ENCODE measurements at places on chromosomes 7 and 10. TPM values are rescaled to one million over a fixed set of nuclear protein-coding genes. Genes with fewer than 3 reads are reported as not detected.
A peak's percentile ranks its signal among the peaks of the same experiment; 100 is the strongest.

ZSCAN25 gene
- 13.8 TPM for total RNA-seq

HMX2 gene
- not detected for total RNA-seq

MBLAC1 gene
- total RNA-seq: 6.1 TPM

TBC1D12 gene
- 50.3 TPM for total RNA-seq

PLCE1 gene
- 23.5 TPM for total RNA-seq

ZNF775 gene
- 14.8 TPM for total RNA-seq

PNLIPRP2 gene
- not detected for total RNA-seq

ZFAND2A gene
- 20.2 TPM for total RNA-seq

GRM3 gene
- total RNA-seq: not detected

GRCh38 chr7:11232462-11232861 lies 258.8 kb downstream of the PHF14 start:
- no peak for DNase-seq
- no peaks in the 10 kb centered on the region for H3K27me3 ChIP-seq
- H3K4me3 ChIP-seq: no peak overlapping the region
- no peak overlapping the region for H3K27ac ChIP-seq
- no peaks in the 10 kb centered on the region for H3K36me3 ChIP-seq

DNA sequence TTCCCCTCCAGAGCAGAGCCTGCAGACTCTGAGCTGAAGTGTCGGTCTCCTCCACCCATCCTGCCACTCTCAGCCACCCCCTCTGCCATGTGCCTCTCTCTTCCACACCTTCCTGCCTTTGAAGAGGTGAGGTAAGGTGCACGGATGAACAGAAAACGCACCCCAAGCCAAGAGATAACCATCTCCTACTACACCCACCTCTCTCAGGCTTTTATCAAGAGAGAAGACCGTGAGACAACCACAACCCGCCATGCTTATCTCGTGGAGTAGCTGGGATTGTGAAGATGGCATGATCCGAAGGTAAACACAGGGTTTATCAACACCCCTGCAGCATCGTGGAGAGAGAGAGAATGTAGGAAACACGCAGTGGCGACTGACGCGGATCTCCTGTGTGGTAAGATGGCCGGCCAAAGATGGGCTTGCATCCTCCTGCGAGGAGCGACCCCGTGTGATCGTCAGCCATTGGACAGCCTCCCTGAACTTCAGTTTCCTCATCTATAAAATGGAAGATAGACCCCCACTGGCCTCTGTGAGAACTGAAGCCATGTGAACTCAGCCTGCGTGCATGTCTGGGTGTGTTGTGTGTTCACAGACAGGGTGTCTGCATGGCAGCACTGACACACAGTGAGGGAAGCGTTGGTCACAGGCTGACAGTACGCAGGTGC lies 219.0 kb downstream of the DIP2C start:
- H3K27ac ChIP-seq: no peak overlapping the region
- peaks cover 3% of the 10 kb centered on the region for H3K36me3 ChIP-seq
- DNase-seq: no peak

DNA sequence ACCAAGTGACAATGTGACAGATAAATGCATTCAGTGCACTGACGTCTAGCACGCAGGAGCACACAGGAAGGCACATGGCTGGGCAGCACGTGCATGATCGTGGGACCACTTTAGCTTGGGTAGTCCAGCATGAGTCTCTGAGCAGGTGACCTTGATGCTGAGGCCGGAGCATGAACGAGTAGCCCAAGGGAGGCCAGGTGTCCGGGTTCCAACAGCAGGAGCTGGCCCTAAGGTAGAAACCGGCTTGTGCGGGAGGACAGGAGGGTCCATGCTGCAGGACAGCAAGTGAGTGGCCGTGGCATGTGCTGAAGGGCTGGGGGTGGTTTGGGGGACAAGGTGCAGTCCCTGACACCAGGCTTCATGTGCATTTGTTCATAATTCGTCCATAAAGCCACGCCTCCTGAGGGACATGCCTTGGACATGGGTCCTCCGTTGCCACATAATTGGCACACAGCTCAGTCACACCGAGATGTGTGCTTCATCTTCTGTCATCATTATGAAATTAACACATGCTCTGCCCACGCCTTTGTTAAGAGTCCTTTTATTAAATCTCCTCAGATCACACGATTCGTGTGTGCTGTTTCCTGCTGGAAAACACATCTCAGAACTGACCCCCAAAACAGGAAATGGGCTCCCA lies 3.1 kb upstream of the STK32C start:
- peaks cover 30% of the 10 kb centered on the region for H3K27me3 ChIP-seq
- H3K4me3 ChIP-seq: no peak overlapping the region
- no peak overlapping the region for H3K27ac ChIP-seq
- H3K4me1 ChIP-seq: peaks cover 21% of the 10 kb centered on the region

GRCh38 chr7:155233311-155234157 lies 64.1 kb upstream of the INSIG1 start:
- H3K4me1 ChIP-seq: no peaks in the 10 kb centered on the region
- H3K4me3 ChIP-seq: no peak overlapping the region
- peaks cover 7% of the 10 kb centered on the region for H3K27me3 ChIP-seq
- DNase-seq: peak; percentile 71
- H3K36me3 ChIP-seq: no peaks in the 10 kb centered on the region

GRCh38 chr10:133590226-133590969 lies 25.0 kb upstream of the SYCE1 start:
- DNase-seq: no peak
- H3K36me3 ChIP-seq: no peaks in the 10 kb centered on the region
- H3K4me1 ChIP-seq: no peaks in the 10 kb centered on the region
- peaks cover 6% of the 10 kb centered on the region for H3K27me3 ChIP-seq

- H3K27me3 ChIP-seq: no peaks in the 10 kb centered on the region
- no peak overlapping the region for H3K27ac ChIP-seq
- no peaks in the 10 kb centered on the region for H3K36me3 ChIP-seq
- H3K4me1 ChIP-seq: no peaks in the 10 kb centered on the region
- DNase-seq: no peak
Observed at GRCh38 chr7:52670608-52671225, 364.7 kb upstream of the POM121L12 start.

DNA sequence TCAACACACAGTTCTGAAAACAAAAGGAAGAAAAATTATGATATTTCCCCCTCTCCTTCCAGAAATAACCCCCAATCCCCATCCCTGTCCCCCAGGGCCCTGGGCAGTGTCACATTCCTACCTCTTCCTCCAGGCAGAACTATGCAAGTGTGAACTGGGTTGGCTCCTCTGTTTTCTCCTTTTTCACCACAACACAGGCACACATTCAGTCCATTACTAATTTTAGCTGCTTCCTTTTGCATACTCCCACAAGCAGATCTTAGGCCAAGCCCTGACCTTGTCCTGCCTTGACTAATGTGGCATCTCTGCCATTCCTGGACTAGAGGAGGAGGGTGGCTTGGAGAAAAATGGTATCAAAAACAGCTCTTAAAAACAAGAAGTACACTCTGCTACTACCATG lies 208.1 kb downstream of the HDAC9 start:
- H3K27ac ChIP-seq: no peak overlapping the region
- H3K27me3 ChIP-seq: no peaks in the 10 kb centered on the region
- H3K4me3 ChIP-seq: no peak overlapping the region
- no peaks in the 10 kb centered on the region for H3K36me3 ChIP-seq
- H3K4me1 ChIP-seq: peaks cover 3% of the 10 kb centered on the region
- no peak for DNase-seq

DNA sequence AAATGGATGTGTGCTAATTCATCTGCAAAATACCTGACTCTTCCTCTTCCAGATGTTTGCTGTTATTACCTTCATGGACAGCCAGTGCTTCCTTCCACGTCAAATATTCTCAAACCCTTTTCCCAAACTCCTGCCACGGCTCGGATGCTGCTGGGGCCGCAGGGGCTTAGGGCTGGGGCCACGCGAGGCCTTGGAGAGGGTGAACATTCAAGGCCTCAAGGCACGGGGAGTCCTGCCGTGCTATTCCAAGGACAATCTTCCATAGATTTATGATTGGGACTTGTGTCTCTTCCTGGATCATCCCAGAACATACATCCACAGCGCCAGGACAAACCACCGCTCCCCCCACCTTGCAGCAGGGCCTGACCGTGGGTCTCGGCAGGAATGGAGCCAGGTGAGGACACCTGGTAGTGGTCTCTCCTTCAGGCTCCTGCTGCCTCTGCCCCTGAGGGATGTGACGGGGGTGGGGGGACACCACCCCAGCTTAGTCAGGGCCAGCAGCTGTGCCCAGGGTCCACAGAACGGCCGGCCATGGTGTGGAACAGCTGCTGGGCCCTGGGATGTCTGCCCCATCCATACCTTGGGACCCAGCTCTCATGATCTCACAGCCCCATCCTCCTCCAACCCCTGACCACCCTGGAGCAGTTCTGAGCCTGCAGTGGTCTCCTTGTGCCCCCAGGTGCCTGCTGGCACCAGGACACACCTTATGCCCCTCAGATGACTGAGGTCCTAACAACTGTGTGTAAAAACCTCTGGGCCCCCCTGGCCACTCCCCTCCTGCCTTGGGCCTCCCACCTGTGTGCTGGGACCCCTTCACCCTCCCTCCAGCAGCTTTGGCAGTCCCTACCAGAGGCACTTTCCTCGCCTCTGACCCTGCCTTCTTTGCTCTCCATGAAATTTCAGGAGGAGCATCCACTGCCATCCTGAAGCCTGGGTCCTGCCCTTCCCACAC lies 16.7 kb downstream of the VIPR2 start:
- DNase-seq: peak; percentile 10
- H3K4me3 ChIP-seq: no peak overlapping the region
- no peaks in the 10 kb centered on the region for H3K36me3 ChIP-seq
- no peaks in the 10 kb centered on the region for H3K27me3 ChIP-seq

GRCh38 chr10:94963901-94964300 lies 25.4 kb downstream of the CYP2C9 start:
- H3K4me1 ChIP-seq: no peaks in the 10 kb centered on the region
- no peaks in the 10 kb centered on the region for H3K27me3 ChIP-seq
- DNase-seq: no peak

DNA sequence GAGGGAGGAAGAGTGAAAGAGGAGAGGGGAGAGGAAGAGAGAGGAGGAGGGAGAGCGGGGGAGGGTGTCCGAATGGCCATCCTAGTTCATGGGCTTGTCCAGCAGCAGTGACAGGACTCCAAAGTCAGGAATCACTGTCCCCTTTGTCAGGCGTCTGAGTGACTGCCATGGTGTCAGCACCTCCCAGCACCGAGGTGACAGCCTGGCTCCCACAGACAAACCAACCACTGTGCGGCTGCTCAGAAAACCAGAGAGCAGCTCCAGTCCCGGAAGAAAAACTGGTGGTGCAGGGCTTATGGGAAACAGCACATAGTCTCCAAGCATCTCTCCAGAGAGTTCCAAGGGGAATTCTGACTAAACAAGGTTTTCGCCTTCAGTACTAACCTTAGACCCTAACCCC lies 18.9 kb upstream of the FGFR2 start:
- H3K27me3 ChIP-seq: no peaks in the 10 kb centered on the region
- H3K27ac ChIP-seq: no peak overlapping the region
- DNase-seq: no peak
- no peak overlapping the region for H3K4me3 ChIP-seq
- no peaks in the 10 kb centered on the region for H3K36me3 ChIP-seq
- H3K4me1 ChIP-seq: no peaks in the 10 kb centered on the region

DNA sequence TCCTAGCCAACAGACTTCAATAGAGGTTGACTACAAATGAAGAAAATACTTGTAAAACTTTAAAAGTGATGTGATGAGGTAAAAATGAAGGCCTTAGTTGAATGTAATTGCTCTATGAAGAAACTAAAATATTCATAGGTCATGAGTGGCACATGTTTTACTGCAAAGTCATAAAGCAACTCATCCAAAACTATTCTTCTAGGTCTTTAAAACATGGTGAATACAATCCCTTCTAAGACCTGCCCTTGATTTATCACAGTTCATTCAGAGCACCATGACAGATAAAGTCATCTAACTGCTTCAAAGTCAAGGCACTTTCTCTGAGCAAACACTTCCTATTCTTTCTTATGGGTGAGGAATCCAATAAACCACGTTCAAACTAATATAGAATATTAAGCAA lies 713.5 kb downstream of the SORCS1 start:
- no peak for DNase-seq
- H3K4me1 ChIP-seq: no peaks in the 10 kb centered on the region
- no peaks in the 10 kb centered on the region for H3K27me3 ChIP-seq
- H3K27ac ChIP-seq: no peak overlapping the region
- H3K36me3 ChIP-seq: no peaks in the 10 kb centered on the region
- H3K4me3 ChIP-seq: no peak overlapping the region

GRCh38 chr10:77231375-77231774 lies 406.2 kb downstream of the KCNMA1 start:
- no peak overlapping the region for H3K27ac ChIP-seq
- H3K27me3 ChIP-seq: no peaks in the 10 kb centered on the region
- no peak for DNase-seq
- H3K36me3 ChIP-seq: no peaks in the 10 kb centered on the region

GRCh38 chr10:118258285-118258684 lies 83.8 kb downstream of the FAM204A start:
- no peak overlapping the region for H3K27ac ChIP-seq
- no peak overlapping the region for H3K4me3 ChIP-seq

DNA sequence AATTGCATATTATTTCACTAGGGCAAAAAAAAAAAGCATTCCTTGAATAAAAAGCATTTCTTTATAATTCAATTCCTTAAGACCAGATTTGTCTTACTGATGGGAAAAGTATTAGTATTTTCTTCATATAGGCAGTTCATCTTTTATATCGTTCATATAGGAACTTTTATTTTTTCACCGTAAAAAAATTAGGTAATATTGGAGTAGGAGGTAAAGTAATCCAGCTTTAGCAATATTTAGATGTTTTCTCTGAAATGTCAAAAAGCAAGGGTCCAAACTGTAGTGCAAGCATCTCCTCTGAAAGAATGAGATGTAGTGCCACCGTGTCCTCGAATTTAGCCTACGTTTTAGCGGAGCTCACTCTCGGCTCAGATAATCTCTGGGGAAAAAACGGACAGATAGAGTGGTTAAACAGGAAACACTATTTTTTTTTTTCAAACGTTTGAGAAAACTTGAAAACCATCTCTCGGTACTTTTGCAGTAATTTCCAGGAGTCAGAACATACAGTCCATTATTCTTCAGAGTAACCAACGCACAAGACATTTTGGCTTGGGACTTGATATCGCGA lies 5.5 kb upstream of the SPAG6 start:
- H3K4me3 ChIP-seq: peak overlapping the region; percentile 83
- peak overlapping the region; percentile 98 for H3K27ac ChIP-seq

DNA sequence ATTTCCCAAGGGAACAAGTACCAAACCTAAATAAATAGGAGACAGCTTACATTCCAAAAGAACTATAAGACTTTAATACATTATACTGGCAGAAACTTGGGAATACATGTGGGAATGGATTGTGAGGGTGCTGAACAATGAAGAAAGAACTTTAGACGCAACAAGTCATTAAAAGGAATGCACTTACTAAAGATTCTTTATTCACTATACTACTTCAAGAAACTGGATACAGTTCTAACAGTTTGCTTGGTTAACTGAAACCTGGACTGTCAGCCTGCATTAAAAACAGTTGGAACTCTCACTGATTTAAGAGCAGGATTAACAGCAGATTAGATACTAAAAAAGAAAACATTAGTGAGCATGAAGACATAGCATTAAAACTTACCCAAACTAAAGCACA lies 12.0 kb downstream of the CACUL1 start:
- DNase-seq: no peak
- H3K27me3 ChIP-seq: no peaks in the 10 kb centered on the region
- peaks cover 2% of the 10 kb centered on the region for H3K36me3 ChIP-seq
- H3K27ac ChIP-seq: no peak overlapping the region
